ENCODE measurements at places on chromosomes 7 and 10. TPM values are rescaled to one million over a fixed set of nuclear protein-coding genes. Genes with fewer than 3 reads are reported as not detected.

Gene DPYSL4
- total RNA-seq: 17.7 TPM

Gene MAP3K8
- total RNA-seq: 7.3 TPM

Gene LIPA
- 18.9 TPM for total RNA-seq

Gene VIPR2
- total RNA-seq: 3.1 TPM

Gene SAMD9L
- not detected for total RNA-seq

Gene C7orf57
- total RNA-seq: not detected

Gene PON3
- not detected for total RNA-seq

Gene SPDYE2
- total RNA-seq: not detected

Gene HOXA2
- not detected for total RNA-seq

Gene C10orf143
- 1.6 TPM for total RNA-seq

Gene EEPD1
- total RNA-seq: 1.1 TPM

Gene EPHB6
- total RNA-seq: 4.8 TPM

Gene TET1
- 67.3 TPM for total RNA-seq

Gene SLC25A40
- 21.9 TPM for total RNA-seq

GRCh38 chr10:28463141-28463540 lies 69.8 kb upstream of the WAC start:
- DNase-seq: no peak

DNA sequence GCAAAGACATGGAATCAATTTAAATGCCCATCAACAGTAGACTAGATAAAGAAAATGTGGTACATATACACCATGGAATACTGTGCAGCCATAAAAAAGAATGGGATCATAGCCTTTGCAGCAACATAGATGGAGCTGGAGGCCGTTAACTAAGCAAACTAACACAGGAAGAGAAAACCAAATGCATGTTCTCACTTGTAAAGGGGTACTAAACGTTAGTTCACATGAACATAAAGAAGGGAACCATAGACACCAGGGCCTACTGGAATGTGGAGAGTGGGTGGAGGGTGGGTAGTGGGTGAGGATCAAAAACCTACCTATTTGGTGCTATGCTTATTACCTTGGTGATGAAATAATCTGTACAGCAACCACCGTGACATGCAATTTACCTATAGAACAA lies 78.4 kb upstream of the GSDME start:
- DNase-seq: no peak

- no peak for DNase-seq
Observed at GRCh38 chr10:53140506-53140905, 367.9 kb upstream of the MBL2 start.

GRCh38 chr10:95464280-95464679 lies 96.9 kb downstream of the SORBS1 start:
- no peak for DNase-seq

DNA sequence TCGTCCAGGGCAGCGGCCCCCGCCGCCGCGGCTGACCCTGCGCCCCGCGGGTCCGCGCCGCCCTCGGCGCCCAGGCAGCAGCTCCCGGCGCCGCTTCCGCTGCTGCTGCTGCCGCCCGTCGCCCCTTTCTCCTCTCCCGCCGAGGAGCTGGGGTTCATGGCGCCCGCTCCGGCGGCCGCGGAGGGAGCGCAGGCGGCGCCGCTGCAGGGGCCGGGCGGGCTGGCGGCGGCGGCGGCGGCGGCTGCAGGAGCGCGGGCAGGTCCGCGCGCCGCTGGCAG lies 286 bp downstream of the DGKI start:
- DNase-seq: no peak

DNA sequence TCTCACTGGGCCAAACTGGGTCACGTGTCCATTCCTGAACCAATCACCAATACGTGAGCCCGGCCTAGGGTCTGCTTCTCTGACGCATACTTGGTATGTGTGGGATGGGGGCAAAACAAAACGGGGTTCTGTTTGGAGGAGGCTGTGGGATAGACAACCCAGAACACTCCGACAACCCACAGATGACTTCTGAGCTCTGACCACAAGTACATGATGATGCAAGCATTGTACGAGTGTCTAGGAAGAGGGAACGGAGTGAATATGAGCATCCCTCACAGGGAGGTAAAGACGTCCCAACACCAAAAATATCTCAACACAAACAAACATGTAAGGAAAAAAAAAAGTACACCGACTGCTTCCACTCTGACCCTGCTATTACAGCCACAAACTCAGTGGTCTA lies 5.6 kb downstream of the DAGLB start:
- no peak for DNase-seq

GRCh38 chr10:97494863-97495506 lies 3.2 kb downstream of the MMS19 start:
- peak; percentile 13 for DNase-seq

GRCh38 chr7:91286432-91286831 lies 22.2 kb downstream of the FZD1 start:
- DNase-seq: peak; percentile 52

- peak; percentile 50 for DNase-seq
Observed at GRCh38 chr10:79022565-79023230, 46.1 kb upstream of the ZMIZ1 start.

- DNase-seq: no peak
Observed at GRCh38 chr10:97898429-97898828, 48.8 kb downstream of the GOLGA7B start.

GRCh38 chr10:19719284-19719683 lies 96.9 kb upstream of the PLXDC2 start:
- DNase-seq: no peak

DNA sequence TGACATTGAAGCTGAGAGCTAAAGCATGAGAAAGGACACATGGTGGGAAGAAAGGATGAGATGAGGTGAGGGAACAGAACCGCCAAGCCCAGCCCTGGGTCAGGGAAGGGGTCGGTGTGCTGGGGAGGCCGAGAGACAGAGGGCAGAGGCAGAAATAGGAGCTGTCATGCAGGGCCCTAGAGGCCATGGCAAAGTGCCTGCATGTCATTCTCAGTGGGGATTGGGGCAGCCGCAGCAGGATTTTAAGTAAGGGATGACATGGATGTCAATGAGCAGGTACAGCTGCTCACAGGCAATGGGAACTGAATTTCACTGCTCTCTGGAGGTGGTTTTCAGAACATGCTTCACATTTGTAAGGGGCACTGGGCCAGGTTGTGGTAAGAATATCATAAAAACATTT lies 227.4 kb downstream of the RAB11FIP2 start:
- no peak for DNase-seq

- DNase-seq: no peak
Observed at GRCh38 chr10:111762114-111762513, 421.5 kb downstream of the GPAM start.

Data from neural progenitor cell (in vitro differentiated cells).